Activated T-helper 2 cell treated with anti-CD3 and anti-CD28 coated beads, Interferon-gamma antibody, Interleukin-2, Interleukin-4, amounts not matched to agents 10 μg/mL and 5 μg/mL and 100 μg/mL, durations not matched to agents 14 hours and 24 hours and 36 hours (primary cell): ENCODE measurements at places on chromosomes 2 and 18.

DNA sequence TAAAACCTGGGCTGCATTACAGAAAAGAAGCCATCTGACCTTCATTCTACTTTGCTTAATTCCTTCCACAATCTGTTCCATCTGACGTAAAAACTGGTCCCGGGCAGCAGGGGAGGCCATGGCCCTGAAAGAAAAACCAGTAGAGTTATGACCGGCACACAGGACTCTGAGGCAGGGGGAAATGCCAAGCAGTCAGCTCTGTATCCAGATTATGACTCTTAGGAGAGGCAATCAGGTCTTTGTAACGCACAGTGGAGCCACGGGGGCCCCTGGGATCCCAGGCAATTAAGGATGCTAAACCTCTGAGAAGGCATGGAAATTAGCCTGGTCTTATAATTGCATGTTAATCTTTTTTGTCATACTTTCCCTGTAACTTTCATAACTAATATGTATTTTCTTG is 78.4 kb downstream of the CCDC93 start:
- no peak overlapping the region for H3K4me3 ChIP-seq
- H3K27ac ChIP-seq: no peak overlapping the region
- DNase-seq: no peak
- no peaks in the 10 kb centered on the region for H3K27me3 ChIP-seq
- peaks cover 65% of the 10 kb centered on the region for H3K36me3 ChIP-seq

DNA sequence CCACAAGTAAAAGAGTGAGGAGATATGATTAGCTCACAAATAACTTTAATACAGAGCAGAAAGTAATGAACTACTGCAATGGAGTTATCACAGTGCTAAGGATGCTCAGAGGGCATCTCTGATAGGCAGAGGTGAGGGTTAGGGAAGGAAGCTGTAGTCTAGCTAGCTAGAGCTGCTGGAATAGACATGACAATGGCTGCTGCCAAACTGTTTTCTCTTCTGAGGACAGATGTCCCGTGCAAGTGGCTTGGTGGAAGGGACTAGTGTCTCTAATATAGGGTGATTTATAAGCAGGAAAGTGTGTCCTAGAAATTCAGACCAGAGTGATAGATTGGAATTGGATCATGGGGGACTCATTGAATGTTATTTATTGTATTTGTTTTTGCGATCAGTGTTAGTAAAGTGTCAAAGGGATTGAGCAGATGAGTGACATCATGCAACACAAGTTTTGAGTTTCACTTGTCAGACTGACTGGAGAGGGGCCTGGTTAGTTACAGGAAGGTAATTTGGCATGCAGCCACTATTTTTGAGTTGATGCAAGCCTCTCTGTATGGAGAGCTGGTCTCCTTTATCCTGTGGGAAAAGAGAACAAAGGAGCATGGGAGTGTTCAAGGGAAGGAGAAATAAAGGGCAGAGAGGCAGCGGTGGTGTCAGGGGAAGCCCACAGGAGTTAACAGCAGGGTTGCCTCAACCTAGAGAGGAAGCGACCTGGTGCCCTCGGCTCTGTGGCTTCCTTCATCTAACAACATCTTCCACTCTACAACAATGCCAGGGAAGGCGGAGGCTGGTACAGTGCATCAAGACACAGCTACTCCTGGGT is 1.9 kb downstream of the CTLA4 start:
- peak overlapping the region; percentile 96 for H3K4me3 ChIP-seq
- peak; percentile 53 for DNase-seq
- peaks cover 70% of the 10 kb centered on the region for H3K36me3 ChIP-seq
- no peaks in the 10 kb centered on the region for H3K27me3 ChIP-seq

GRCh38 chr2:135925571-135925970 is 49.3 kb upstream of the MCM6 start:
- no peaks in the 10 kb centered on the region for H3K27me3 ChIP-seq
- H3K36me3 ChIP-seq: peaks cover 59% of the 10 kb centered on the region
- no peak for DNase-seq
- H3K4me1 ChIP-seq: peaks cover 27% of the 10 kb centered on the region
- no peak overlapping the region for H3K4me3 ChIP-seq

DNA sequence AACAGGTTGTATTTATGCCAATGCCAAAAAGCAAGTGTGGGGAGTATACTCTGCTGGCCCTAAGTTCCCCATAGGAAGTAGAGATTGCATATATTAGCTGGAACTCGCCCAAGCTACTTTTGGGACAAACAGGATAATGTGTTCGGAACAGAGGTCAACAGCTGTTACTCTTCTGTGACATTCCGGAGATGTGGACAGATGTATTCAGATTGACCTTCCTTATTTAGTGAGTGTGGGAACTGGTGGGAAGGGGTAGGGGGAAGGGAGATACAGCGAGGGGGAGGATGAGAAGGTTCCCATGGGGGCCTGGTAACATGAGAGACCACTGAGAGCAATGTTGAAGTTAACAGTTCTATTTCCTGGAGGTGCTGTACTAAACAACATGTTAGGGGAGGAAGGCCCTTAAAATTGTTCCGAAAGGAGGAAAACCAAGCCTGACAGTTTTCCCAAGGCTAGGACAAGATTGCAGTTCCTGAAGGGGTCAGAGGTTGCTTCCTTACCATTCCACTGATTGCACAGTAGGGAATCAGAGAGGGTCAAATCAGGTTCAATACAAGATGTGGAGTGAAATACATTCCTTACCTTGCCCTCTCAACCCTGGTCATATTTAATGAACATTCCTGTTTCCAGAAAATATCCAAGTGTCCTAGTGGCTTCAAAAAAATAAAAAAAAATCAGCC is 14.3 kb upstream of the CD28 start:
- no peaks in the 10 kb centered on the region for H3K27me3 ChIP-seq
- H3K27ac ChIP-seq: no peak overlapping the region
- peaks cover 31% of the 10 kb centered on the region for H3K4me1 ChIP-seq

- no peaks in the 10 kb centered on the region for H3K4me1 ChIP-seq
- H3K4me3 ChIP-seq: no peak overlapping the region
- DNase-seq: no peak
- no peak overlapping the region for H3K27ac ChIP-seq
- H3K36me3 ChIP-seq: no peaks in the 10 kb centered on the region
Observed at GRCh38 chr18:24995056-24995455, 356.9 kb downstream of the ZNF521 start.

DNA sequence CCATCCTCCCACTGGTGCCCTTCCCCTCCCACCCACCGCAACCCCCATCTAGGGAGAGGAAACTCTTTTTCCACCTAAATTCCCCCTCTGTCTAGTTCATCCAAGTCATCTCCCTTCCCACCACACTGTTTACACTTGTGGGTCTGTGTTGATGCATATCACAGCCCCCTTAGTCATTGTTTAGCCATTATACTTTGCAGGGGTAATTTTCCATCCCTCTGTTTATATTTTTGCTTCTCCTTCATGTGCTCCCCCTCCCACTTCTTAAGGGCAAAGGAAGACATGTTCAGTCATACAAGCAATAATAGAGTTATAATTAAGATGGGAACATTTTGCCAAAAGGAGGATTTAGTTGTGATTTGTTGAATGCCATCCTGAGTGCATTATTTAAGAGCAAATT is 187.8 kb upstream of the TNP1 start:
- no peaks in the 10 kb centered on the region for H3K36me3 ChIP-seq
- no peak for DNase-seq
- H3K4me1 ChIP-seq: no peaks in the 10 kb centered on the region
- peaks cover 14% of the 10 kb centered on the region for H3K27me3 ChIP-seq
- H3K27ac ChIP-seq: no peak overlapping the region

DNA sequence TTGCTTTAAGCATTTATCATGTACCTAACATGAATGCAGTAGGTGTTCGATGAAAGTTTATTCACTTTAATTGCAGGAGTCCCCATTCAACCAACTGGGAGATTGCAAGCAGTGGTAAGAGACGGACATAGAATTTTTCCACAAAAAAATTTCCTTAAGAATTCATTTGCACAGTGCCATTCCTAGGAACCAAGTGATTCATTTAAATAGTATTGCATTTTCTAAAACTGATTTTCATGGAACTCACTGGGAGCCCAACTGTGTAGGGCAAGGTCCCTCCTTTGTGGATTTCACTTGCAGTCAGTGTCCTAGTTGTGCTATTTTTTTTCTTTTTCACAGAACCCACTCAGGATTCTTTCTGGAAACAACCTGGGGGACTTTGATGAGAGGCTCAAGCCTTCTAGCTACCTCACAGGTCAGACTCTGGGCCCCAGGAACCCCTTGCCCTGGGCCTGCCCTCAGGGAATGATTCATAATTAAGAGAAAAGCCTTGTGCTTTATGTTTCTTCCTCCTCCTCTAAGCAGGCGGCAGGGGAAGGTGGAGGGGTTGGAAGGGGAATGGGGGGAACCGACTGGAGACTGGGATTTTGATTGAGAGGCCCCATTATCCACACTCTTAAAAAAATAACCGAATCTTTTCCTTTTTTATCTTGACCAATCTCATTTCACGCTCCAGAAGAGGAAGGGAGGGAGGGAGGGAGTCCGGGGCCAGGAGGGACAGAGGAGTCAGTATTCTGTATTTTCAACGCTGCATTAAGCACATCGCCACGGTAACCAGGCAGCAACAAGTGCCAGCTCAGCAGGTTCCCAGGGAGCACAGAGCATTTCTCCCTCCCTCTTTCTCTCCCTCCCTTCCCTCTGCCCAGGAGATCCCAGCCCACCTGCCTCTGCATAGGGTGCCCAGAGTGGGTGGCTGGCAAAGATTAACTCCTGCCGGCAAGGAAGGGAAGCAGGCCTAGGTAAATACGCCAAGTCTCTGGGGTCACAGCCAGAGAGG is 51.8 kb downstream of the PSD4 start:
- peaks cover 7% of the 10 kb centered on the region for H3K27me3 ChIP-seq
- H3K36me3 ChIP-seq: no peaks in the 10 kb centered on the region
- no peak for DNase-seq
- H3K4me3 ChIP-seq: no peak overlapping the region
- H3K27ac ChIP-seq: no peak overlapping the region
- peaks cover 23% of the 10 kb centered on the region for H3K4me1 ChIP-seq

DNA sequence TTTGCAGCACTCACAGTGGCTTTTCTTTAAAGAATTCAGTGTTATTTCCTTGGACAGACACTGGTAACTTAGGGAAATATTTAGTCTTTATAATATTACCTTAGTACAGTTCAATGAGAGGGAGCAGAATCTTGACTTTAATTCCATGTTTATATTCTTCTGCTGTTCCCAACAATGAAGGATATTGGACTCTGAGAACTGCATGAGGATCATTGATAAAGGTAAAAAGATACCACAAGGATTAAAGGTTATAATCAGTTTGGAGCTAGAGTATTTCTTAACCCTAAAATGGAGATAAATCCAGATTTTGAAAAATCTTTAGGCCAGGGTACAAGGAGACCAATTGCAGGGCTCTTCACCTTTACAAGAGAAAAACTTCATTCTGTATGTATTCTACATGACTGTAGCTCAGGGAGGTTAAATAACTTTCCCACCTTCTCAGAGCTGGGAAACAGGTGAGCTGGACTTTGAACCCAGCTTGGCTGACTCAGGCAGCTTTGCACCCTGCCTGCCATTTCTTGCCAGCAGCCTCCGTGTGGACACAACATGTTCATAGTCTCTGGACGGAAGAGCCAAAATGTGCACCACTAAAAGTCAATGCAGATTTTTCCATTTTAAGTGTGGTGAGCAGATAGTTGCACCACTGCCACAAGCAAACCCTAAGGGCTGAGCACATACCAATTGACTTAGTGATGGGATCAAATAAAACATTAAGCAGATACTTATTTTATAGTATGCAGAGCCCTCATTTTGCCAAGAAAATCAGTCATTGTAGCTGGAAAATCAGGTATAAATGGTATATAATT is 26.7 kb downstream of the UPP2 start:
- DNase-seq: no peak
- H3K27me3 ChIP-seq: peaks cover 7% of the 10 kb centered on the region
- no peak overlapping the region for H3K4me3 ChIP-seq
- no peaks in the 10 kb centered on the region for H3K4me1 ChIP-seq

- H3K36me3 ChIP-seq: no peaks in the 10 kb centered on the region
- no peak overlapping the region for H3K27ac ChIP-seq
- no peaks in the 10 kb centered on the region for H3K4me1 ChIP-seq
- H3K4me3 ChIP-seq: no peak overlapping the region
- H3K27me3 ChIP-seq: no peaks in the 10 kb centered on the region
Observed at GRCh38 chr18:52310651-52311050, 29.3 kb upstream of the DCC start.

- DNase-seq: no peak
- no peak overlapping the region for H3K27ac ChIP-seq
- H3K4me1 ChIP-seq: no peaks in the 10 kb centered on the region
- H3K4me3 ChIP-seq: no peak overlapping the region
Observed at GRCh38 chr2:221431477-221431876, 140.6 kb downstream of the EPHA4 start.

DNA sequence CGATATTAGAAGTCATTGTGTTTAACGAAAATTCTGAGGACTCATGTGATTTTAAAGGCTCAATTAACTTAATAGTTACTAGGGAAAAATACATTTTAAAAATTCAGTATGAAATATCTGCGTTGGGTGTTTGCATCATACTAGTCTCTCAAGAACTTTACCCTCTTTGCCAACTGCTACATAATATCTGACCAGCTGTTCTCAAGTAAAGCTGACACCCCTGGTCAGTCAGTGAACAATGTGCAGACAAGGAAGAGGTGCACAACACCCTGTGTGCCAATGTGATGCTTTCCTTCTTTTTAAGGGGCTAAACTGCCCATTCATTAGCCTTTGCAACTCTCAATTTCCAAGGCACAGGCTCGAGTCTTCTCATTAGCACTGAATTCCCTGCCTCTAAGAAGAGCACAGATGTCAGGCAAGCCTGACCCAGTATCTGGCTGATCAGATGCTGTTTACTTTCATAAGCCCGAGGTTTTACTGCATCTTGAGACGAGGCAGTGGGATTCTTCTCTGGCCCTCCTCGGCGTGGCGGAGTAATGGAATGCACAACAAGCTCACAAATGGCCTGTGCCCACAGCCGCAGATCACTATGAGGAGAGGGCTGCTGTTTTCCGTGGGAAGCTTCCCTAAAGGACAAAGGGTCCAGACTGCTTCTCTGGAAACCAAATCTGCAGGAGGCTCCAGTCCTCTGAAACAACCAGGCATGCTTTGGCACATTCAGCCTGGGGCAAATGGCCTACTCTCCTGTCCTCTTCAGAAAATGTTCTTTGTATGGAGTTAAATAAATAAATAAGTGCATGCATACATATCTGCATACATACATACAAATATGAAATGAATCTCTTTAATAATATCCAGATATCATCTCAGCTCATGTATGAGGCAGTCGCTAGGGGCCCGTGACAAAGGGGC is 240.3 kb downstream of the ZNF521 start:
- H3K4me1 ChIP-seq: no peaks in the 10 kb centered on the region
- no peak overlapping the region for H3K4me3 ChIP-seq
- H3K27ac ChIP-seq: no peak overlapping the region
- no peak for DNase-seq

DNA sequence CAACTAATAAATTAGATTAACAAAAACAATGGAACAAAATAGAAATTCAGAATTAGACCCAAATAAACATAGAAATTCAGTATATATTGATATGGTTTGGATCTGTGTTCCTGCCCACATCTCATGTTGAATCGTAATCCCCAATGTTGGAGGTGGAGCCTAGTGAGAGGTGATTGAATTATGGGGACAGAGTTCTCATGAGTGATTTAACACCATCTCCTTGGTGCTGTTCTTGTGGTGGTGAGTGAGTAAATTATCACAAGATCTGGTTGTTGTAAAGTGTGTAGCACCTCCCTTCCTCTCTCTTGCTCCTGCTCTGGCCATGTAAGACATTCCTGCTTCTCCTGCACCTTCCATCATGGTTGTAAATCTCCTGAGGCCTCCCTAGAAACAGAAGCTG is 16.6 kb upstream of the B4GALT6 start:
- no peak overlapping the region for H3K4me3 ChIP-seq
- no peak for DNase-seq
- no peak overlapping the region for H3K27ac ChIP-seq
- peaks cover 7% of the 10 kb centered on the region for H3K4me1 ChIP-seq
- H3K36me3 ChIP-seq: no peaks in the 10 kb centered on the region

GRCh38 chr2:12089496-12089895 is 343.1 kb downstream of the LPIN1 start:
- H3K4me1 ChIP-seq: no peaks in the 10 kb centered on the region
- H3K36me3 ChIP-seq: no peaks in the 10 kb centered on the region
- peaks cover 23% of the 10 kb centered on the region for H3K27me3 ChIP-seq
- no peak overlapping the region for H3K4me3 ChIP-seq
- no peak for DNase-seq
